Activated CD4-positive, alpha-beta memory T cell treated with anti-CD3 and anti-CD28 coated beads, Interleukin-2, amount 10 ng/mL, durations not matched to agents 7 days and 5 days (primary cell): ENCODE measurements at places on chromosomes 3 and 15. TPM values are rescaled to one million over a fixed set of nuclear protein-coding genes. Genes with fewer than 3 reads are reported as not detected.
A peak's percentile ranks its signal among the peaks of the same experiment; 100 is the strongest.

DNA sequence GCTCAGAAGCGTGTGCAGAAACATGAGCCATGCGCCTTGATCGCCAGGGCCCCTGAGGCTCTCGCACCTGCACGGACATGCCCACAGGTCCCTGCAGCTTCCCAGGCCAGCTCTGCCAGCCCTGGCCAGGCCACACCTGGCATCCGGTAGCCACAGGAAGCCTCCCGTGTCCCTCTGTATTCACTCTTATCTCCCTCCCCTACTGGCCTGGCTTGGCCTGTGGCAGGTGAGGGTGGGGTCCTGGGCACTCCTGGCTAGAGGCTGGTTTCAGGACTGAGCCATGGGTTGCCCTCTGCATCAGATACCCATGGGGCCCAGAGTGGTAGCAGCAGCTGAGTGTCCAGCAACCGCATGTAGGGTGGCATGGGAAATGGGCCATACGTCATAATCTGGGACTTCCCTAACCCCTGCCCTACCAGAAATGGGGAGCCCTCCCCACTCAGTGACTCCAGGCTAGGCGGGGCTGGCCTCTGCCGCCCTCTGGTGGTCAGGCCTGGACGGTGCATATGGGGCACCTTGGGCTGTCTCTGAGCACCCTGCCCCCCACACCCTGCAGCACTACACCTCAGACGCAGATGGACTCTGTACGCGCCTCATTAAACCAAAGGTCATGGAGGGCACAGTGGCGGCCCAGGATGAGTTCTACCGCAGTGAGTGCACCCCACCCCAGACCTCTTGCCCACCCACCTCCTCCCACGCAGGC lies 12.6 kb upstream of the LMAN1L start:
- peak overlapping the region; percentile 73 for H3K27ac ChIP-seq
- DNase-seq: peak; percentile 89
- H3K4me1 ChIP-seq: peaks cover 56% of the 10 kb centered on the region
- H3K27me3 ChIP-seq: no peaks in the 10 kb centered on the region
- no peak overlapping the region for H3K4me3 ChIP-seq
- H3K36me3 ChIP-seq: peaks cover 74% of the 10 kb centered on the region

DNA sequence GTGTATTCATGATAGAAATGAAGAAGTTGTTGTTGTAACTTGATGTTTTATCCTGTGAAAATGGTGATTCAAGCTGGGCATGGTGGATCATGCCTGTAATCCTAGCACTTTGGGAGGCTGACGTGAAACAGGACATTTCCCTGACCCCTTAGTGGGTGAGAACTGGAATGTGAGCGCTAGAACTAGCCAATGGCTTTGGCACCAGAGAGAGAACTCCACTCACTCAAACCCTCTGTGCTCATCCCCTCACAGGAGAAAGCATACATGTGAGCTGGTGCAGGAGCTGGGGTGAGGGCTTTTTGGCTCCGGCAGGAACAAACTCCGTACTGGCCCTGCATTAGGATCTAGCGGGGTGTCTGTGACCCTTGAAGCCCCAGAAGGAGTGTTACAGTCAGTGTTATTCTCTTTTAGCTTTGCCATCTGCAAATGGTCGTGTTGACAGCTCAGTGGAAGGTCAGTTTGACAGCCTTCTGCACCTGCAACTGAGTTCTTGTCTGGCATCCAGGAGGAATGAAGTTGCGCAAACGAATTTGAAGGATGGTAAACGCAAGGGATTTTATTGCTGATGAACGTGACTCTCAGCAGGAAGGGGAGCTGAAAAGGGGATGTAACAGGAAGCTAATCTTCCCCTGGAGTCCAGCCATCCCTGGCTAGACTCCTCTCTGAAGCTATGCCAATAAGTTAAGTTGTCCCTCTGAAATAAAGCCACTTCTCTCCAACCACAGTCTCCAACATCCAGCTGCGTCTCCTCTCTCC lies 1016.6 kb upstream of the CADM2 start:
- H3K27ac ChIP-seq: no peak overlapping the region
- no peak overlapping the region for H3K4me3 ChIP-seq
- no peaks in the 10 kb centered on the region for H3K36me3 ChIP-seq

The TMEM212 gene
- total RNA-seq: not detected

The ITIH1 gene
- total RNA-seq: not detected

- H3K27me3 ChIP-seq: no peaks in the 10 kb centered on the region
- H3K27ac ChIP-seq: no peak overlapping the region
- no peak overlapping the region for H3K4me3 ChIP-seq
- DNase-seq: no peak
- no peaks in the 10 kb centered on the region for H3K36me3 ChIP-seq
- H3K4me1 ChIP-seq: peaks cover 37% of the 10 kb centered on the region
Measured at GRCh38 chr3:59771768-59772181, 722.0 kb upstream of the CFAP20DC start.

The UCN2 gene
- total RNA-seq: not detected

GRCh38 chr3:104596054-104596453 lies 770.7 kb upstream of the ALCAM start:
- H3K4me3 ChIP-seq: no peak overlapping the region
- no peak for DNase-seq
- H3K4me1 ChIP-seq: no peaks in the 10 kb centered on the region

The DUOX2 gene
- not detected for total RNA-seq

The SLC12A1 gene
- not detected for total RNA-seq

The LMCD1 gene
- total RNA-seq: 4.3 TPM

DNA sequence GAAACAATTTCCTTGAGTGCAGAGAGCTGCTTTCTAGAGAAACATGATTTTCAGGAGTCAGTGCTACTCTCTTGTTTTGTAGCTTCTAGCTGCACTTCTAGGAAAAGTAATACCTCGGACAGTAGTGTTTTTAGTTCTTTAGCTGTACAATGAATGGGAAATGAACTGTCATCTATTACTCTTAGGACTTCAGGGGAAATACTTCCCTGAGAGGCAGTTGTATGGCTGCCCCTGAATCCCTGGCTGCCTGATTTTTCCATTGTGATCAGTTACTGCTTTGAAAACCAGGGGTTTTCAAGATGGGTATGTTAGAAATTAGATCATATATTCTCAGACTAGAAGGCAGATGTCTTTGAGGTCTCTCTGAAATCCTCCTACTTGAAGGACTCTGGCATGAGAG lies 200.3 kb upstream of the SEMA6D start:
- H3K36me3 ChIP-seq: no peaks in the 10 kb centered on the region
- no peak overlapping the region for H3K4me3 ChIP-seq
- no peaks in the 10 kb centered on the region for H3K4me1 ChIP-seq
- no peaks in the 10 kb centered on the region for H3K27me3 ChIP-seq

The SERINC4 gene
- total RNA-seq: 0.15 TPM

- no peaks in the 10 kb centered on the region for H3K27me3 ChIP-seq
- no peaks in the 10 kb centered on the region for H3K4me1 ChIP-seq
- H3K4me3 ChIP-seq: no peak overlapping the region
- no peak overlapping the region for H3K27ac ChIP-seq
Measured at GRCh38 chr15:23606226-23606625, 40.8 kb downstream of the MKRN3 start.

The OXTR gene
- total RNA-seq: 0.35 TPM

- H3K27ac ChIP-seq: no peak overlapping the region
- H3K4me3 ChIP-seq: no peak overlapping the region
- no peaks in the 10 kb centered on the region for H3K27me3 ChIP-seq
- no peaks in the 10 kb centered on the region for H3K4me1 ChIP-seq
Measured at GRCh38 chr3:147237991-147238390, 168.4 kb downstream of the ZIC4 start.

DNA sequence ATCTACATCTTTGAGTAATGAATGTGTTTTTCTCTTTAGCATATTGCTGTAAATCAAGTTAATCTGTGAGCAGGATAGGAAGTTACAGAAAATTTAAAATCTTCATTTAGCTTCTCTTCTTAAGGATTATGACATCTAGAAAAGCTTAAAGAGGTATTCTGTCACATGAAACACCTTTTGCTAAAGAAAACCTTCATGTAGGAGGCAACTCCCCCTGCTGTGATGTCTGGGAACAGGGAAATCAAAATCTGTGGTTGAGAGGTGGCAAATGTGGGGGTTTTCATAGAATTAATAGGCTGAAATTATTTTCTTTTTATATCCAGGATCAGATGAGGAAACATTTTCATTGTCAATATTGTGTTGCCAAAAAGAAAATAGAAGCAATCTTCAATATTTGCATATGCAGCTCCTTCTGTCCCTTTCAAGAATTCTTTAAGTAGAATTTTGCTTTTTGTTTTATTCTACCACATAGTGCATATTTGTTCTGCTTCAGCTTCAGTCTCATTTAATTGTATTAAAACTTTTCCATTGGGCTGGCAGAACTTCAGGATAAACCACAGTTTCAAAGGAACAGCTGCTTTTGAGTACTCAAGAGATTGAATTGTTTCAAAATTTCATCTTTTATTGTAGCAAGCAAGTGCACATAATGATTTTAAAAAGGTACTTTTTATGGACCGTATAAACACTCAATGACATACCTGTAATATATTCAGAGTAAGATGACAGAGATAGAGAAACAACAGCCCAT lies 128.4 kb downstream of the RAP2B start:
- DNase-seq: no peak
- peaks cover 49% of the 10 kb centered on the region for H3K4me1 ChIP-seq
- no peak overlapping the region for H3K27ac ChIP-seq
- peaks cover 3% of the 10 kb centered on the region for H3K36me3 ChIP-seq
- no peak overlapping the region for H3K4me3 ChIP-seq
- no peaks in the 10 kb centered on the region for H3K27me3 ChIP-seq

The SELENOK gene
- total RNA-seq: 80.9 TPM

DNA sequence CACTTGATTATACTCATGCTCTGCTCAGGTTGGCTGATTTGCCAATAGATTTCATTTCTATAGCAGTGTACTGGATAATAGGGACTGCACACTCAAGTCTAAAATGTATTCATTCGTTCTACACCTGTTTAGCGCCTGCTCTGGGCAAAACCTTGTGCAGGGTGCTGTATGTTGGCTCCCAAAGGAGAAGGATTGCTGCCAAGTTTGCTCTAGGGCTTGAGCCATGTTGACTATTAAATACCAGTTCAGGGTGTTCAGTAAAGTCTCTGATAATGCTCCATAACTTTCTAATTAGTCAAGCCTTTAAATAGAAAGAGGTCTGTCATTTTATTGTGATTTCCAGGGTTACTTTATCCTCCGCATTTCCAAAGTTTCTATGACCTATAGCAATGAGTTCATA lies 470.2 kb downstream of the MAGI1 start:
- no peaks in the 10 kb centered on the region for H3K27me3 ChIP-seq
- H3K36me3 ChIP-seq: no peaks in the 10 kb centered on the region
- DNase-seq: no peak
